D341Med (cell line): ENCODE measurements at places on chromosomes 5 and 9.

- no peak for DNase-seq
These were observed 188.8 kb downstream of the COMMD10 start for GRCh38 chr5:116273448-116274242.

- no peak for DNase-seq
These were observed at the start of gene SPARC for GRCh38 chr5:151686674-151687407. TSS of gene SPARC (minus strand) at chr5:151686915. CDS start at chr5:151676188, 10,727 bp downstream.

DNA sequence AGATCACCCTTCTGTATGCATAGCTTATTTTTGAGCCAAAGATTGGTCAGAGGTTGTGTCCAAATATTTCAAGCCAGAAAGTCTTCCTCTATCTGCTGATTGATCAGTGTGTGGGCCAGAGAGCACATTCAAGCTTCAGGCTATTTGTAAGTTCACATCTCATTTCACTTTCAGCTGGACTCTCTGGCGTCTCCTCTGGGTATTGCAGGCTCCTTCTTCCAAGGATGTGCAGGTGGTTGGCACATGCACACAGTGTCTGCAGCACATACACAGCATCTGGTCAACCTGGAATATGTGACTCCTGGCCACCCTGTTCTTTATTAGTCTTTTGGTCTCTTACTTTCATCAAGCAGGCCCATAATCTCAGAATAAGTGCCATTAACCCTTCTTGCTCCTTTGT lies 516.1 kb downstream of the ANXA1 start:
- no peak for DNase-seq

GRCh38 chr9:130866474-130866965 lies 30.1 kb downstream of the QRFP start:
- DNase-seq, result peak; percentile 71

DNA sequence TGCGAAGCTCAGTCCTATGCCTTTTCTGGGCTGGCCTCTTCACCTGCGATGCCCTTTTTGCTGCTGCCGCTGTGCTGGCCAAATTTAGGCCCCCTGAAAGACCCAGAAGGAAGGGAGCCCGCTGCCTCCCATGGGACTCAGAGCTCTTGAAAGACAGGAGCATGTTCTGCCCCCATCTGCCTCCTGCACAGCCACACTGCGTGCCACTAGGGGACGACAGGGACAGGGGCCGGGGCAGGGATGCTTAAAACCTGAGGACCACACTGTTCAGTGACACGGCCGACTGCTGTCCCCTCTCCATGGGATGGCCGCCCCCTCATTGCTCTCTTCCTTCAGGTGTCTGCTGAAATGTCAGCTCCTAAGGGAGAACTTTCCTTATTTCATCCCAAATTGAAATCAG lies 132.4 kb downstream of the ADAMTS2 start:
- peak; percentile 77 for DNase-seq

GRCh38 chr9:134670851-134671281 lies 29.3 kb downstream of the COL5A1 start:
- no peak for DNase-seq

DNA sequence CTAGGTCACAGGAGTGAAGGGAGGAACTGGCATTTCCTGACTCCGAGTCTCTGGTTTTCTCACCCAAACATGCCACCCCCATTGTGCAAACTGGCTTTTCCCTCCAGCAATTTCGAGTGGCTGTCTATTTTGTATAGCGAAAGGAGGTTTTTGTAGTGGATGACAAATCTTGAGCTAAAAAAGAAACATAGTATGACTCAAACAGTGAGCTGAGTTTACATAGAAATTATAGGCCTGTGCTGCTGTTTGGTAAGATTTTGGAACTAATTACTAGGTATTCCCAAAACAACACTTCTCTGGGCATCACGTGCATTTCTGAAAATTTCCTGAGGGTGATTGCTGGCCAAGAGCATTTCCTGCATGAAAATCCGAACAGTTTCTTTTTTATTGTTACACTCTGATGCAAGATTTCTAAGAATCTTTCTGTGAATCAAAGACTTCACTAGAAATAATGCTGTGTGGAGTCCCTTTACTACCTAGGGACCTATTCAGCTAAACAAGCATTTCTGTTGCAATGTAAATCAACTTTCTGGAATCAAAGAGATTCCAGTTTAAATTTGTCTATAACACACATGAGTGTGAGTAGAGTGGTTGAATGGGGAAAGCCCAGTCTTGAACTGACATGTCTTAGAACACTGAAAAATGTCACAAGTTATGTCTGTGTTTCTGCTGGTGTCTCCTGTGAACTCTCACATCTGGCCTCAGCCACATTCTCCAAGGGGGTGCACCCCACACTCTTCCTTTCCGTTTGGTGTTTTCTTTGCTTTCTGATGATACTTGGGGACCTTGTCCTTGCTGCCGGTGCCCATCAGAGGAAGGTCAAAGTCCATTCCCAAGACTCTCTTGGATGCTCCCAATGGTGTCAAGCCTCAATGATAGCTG lies 33.3 kb upstream of the DAPK1 start:
- no peak for DNase-seq

GRCh38 chr9:35703906-35704672 lies 14.4 kb upstream of the TPM2 start:
- DNase-seq, result no peak

DNA sequence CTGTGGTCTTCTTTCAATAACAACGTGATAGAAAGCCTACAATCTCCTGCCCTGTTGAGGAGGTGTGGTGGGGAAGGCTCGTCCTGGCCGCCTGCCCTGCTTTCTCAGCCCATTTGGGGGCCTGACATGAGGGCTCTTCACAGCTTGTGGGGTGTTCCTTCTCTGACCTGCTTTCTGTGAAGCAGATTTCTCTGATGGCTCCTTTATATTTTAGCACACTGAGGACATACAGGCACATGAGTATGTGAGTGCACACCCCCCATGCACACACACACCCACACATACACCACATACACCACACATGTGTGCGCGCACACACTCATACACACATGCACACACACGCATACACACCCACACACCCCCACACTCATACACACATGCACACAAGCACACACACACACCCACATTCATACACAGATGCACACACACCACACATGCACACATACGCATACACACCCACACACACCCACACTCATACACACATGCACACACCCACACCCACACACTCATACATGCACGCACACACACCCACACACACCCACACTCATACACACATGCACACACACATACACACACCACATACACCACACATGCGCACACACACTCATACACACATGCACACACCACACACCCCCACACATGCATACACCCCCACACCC lies 117.5 kb downstream of the COL5A1 start:
- DNase-seq, result no peak

DNA sequence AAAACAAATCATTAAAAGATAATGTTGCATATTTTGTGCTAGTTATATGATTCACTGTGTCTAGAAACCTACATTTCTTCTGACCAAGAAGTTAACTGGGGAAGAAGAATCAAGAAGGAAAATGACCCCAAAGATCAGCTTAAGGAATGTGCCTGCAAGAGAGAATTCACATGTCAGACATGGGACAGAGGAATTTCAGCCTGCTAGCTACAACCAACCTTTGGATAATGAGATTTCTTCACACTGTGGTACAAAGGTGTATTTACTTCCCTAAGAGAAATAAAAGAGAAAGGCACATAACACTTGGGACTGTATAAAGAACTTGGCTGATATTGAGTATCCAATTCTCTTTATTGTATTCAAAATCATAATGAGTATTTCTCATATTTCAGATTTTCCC lies 39.6 kb upstream of the ELL2 start:
- DNase-seq, result no peak

DNA sequence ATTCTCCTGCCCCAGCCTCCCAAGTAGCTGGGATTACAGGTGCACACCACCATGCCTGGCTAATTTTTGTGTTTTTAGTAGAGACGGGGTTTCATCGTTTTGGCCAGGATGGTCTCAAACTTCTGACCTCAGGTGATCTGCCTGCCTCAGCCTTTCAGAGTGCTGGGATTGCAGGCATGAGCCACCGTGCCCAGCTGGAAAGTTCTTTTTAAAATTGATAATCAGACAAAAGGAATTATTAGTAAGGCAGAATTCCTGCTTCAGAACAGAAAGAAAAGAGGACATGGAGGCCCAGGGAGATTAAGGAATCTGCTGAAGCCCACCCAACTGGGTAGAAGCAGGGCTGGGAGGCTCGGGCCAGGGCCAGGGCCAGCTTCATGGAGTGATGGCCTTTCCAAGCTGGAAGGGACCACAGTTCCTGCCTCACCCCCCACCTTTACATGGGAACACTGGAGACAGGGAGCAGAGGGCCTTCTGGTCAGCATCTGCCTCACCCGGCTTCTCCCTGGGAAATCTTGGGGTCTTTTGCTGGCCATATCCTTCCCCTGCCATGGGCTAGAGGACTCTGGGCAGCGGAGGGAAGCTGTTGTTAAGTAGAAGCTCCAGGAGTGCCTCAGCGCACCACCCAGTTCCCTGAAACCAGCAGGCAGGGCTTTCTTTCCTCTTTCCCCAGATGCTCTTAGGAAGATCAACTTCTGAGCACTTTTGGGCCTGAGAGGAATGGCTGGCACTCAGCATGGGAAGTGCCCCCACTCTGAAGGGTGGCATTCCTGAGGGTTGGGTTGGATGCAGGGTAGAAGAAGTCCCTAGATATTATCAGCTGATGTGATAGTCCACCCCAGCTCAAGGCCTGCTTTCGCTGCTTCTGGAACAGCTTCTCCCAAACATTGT lies 70.1 kb downstream of the RGS3 start:
- DNase-seq, result no peak

GRCh38 chr9:120928483-120929228 lies 2.1 kb upstream of the TRAF1 start:
- DNase-seq, result no peak

DNA sequence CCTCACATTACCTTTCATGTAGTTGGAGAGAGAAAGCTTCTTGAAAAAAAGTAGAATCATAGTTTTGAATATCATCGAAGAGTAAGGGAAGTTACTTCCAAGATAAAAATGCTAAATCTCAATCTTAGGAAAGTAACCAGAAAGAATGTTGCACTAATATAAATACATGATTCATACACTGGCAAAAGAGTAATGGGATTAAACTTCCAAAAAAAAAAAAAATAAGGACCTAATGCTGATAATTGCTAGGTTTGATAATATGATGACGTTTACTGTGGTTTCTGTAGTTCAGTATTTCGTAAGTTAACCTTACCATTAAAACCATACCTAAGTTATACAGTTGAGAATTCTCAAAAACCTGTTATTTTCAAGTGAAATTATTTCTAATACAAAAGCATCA lies 573.8 kb upstream of the CDH9 start:
- DNase-seq, result no peak

GRCh38 chr5:79544131-79544530 lies 30.2 kb upstream of the HOMER1 start:
- DNase-seq, result no peak

DNA sequence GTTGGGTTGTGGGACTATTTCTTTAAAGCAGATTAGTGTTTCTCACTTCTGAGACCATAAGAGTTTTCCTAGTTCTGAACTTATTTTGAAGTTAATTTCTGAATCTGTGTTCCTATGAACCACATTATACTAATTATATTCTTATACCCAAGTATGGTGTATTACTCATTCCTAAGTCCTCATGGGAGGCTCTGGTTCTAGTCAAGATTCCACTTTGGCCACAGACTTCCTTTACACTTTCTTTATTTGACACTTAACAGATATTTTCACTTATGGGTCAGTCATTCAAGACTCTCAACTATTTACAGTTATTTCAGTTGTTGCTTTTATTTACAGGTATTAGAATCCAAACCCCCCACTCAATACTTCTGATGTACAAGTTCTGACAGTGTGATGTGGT lies 937.2 kb upstream of the TYRP1 start:
- no peak for DNase-seq

- DNase-seq, result no peak
These were observed at the start of gene ENTPD2 for GRCh38 chr9:137053944-137054931. TSS of gene ENTPD2 (minus strand) at chr9:137054061. CDS start at chr9:137053997, 64 bp downstream.

GRCh38 chr9:109439378-109440116 lies 58.6 kb downstream of the PTPN3 start:
- DNase-seq, result no peak

GRCh38 chr5:17305964-17306725 lies 88.7 kb downstream of the BASP1 start:
- no peak for DNase-seq

DNA sequence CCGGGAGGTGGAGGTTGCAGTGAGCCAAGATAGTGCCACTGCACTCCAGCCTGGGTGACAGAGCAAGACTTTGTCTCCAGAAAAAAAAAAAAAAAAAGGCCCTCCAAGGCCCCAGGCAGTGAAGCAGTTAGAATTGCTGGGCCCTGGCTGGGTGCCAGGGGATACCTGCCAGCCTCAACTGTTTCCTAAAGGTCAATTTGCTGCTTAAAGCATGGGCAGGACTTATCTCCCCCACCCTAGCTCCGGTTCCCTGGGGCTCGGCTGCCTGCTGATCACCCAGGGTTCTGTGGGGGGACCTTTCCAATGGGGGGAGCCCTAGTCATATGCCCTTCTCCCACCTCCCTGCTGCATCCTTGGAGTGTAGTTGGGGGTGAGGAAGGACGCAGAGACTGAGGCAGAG lies 25.7 kb downstream of the NCS1 start:
- DNase-seq, result no peak

DNA sequence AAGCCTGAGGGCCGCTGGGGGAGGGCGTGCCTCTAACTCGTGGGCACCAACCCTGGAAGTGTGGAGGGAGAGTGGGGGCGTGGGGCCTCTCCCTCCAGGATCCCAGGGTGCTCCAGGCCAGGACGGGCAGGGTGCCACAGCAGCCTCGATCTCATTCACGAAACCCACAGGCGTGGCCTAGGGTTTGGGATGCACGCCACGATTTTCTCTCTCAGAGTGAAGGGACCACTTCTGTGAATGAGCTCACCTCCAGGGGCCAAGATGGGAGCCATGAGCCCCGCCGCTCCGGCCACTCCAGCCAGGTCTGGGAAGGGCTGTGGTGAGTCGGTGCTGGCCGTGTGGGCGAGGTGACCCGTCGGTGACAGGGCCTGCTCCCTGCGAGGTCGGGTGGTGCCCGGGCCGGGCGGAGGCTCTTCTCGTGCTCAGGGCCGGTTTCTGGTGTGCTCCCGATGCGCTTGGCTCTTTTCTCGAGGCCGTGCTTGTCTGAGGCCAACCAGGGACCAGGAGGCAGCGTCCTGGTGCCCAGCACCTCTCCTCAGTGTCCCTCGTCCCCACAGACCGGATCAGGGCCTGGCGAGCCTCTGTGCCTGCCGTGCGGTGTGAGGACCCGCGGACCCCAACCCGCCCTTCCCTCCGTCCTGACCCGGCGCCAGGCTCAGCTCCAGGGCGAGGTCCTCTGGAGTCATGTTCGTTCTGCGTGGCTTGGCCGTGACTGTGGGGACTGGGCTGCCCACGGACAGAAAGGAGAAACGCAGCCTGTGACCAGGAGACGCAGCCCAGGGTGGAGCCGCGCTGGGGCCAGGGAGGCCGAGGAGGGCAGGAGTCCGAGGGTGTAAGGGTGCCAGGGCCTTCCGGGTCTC lies 31.0 kb downstream of the TPPP start:
- no peak for DNase-seq

DNA sequence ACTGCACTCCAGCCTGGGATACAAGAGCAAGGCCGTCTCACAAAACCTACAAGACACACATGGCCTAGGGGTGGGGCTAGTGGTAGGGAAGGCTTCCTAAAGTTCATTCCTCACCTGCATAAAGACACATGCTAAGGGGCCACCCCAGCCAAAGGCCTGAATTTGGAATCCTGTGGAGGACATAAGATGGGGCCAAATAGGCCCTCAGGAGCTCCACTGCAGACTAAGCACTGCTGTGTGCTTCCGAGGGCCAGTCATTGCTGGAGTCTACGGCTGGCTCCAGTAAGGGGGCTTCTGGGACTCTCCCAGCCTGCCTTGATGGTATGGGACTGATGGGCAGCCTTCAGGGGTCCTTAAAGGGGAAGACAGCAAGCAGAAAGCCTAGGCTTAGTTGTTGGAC lies 5.7 kb downstream of the NOP16 start:
- DNase-seq, result no peak

GRCh38 chr5:115471345-115472063 lies 73.1 kb downstream of the FEM1C start:
- no peak for DNase-seq

- peak; percentile 81 for DNase-seq
These were observed 523 bp downstream of the EPB41L4B start for GRCh38 chr9:109320331-109320741.
